NCI-H1436 treated with DMSO at 0.1 percent for 48 hours (cell line): ENCODE measurements at places on chromosomes 3 and 15.

- no peak for DNase-seq
Measured at GRCh38 chr3:185089343-185089742, 63.5 kb downstream of the C3orf70 start.

DNA sequence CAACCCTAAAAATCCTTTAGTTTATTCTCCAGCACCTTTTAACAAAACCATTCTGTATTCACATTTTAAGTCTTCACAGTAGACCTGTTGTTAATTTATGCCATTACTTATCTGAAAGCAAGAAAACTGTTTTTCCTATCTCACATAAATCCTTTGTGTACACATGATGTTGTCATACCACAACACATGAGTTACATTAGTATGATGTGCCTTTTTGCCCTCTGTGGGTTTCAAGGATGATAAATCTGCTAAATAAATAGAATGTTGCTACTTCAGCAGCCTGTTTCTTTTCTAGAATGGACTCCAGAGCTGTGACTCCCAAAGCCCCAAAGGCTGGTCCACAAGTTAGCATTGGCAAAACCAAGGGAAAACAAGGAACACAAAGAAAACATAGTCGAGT, 151.6 kb downstream of the SERPINI1 start:
- no peak for DNase-seq

DNA sequence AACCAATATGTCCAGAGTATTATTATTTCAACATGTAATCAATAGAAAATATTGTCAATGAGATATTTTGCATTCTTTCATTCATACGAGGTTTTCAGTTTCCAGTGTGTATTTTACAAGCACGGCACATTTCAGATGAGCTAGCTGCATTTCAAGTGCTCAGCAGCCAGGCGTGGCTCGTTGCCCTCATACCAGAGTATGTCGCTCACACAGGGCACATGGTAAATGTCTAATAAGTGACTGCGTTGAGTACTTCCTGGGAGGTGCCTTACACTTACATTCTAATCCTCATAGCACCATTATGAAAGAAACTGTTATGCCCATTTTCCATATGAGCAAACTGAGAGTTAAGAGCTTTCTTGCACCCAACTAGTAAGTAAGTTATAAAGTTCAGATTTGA, 47.4 kb downstream of the TMEM266 start:
- no peak for DNase-seq

DNA sequence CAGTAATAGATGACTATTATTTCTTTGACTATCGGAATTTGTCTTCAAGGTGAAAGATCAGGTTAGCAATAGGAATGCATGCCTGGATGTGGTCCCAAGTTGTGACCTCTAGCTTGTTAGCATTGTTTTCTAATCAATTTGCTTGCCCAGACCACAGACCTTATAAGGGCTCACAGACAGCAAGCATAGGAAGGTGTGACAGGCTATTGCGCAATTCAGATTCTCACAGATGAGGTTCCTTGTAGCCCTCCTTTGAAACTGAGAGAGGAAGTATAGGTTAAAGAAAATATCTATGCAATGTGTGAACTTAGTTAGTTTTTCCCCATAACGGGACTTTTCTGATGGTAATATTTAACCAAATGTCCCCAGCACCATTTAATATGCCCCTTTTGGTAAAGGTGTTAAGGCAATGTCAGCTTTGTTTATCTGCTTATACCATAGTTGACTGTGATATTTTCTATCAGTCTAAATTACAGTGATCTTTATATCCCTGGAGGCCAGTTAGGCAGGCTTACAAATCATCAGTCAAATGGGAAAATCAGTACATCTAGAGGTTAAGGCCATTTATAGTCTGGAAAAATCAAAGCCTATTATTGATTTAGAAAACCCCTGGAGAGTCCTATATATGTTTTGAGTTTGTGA, 168.1 kb upstream of the MBNL1 start:
- no peak for DNase-seq

DNA sequence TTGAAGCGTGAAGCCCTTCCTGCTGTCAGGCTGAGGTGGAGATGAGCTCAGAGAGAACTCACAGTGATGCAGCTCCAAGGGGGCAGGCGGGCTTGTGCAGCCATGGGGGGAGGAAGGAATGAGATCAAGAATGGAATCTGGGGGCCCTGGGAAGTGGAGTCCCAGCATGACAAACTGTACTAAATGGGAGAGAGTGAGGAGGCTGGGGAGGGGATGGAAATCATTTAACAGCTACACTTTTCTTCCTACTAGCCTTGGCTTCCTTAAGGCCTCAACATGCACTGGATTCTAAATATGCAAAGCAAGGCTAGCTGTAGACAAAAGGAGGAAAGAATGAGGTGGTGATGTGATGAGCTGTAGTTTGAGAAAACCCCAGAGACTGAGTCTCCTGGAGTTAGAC, 133.9 kb downstream of the EEFSEC start:
- no peak for DNase-seq

- DNase-seq: no peak
Measured at GRCh38 chr15:59691194-59691805, 2.2 kb upstream of the BNIP2 start.

- no peak for DNase-seq
Measured at GRCh38 chr3:119221779-119222320, 18.8 kb downstream of the B4GALT4 start.

DNA sequence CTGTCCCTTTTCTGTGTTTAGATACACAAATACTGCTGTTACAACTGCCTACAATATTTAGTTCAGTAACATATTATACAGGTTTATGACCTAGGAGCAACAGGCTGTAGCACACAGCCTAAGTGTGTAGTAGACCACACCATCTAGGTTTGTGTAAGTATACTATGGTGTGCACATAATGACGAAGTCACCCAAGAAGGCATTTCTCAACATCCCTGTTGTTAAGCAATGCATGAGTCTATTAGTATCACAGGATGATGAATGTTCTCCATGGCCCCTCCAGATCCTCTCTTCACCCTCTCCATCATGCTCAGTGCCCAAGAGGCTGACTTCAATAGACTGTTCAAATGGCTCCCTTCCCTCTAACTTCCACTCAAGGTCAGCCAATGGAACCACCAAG, 14.6 kb upstream of the SEC62 start:
- no peak for DNase-seq

DNA sequence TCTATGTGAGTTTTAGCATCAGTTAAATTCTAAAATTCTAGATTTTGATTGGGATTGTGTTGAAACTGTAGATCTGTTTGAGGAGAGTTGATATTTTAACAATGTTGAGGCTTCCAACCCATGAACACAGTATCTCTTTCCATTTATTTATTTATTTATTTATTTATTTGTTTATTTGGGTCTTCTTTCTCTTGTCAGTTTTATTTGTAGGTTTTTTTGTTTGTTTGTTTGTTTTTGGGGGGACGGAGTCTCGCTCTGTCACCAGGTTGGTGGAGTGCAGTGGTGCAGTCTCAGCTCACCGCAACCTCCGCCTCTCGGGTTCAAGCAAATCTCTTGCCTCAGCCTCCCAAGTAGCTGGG, 25.3 kb downstream of the MRAS start:
- no peak for DNase-seq

- no peak for DNase-seq
Measured at GRCh38 chr15:65077981-65078352, 1.4 kb downstream of the KBTBD13 start.

DNA sequence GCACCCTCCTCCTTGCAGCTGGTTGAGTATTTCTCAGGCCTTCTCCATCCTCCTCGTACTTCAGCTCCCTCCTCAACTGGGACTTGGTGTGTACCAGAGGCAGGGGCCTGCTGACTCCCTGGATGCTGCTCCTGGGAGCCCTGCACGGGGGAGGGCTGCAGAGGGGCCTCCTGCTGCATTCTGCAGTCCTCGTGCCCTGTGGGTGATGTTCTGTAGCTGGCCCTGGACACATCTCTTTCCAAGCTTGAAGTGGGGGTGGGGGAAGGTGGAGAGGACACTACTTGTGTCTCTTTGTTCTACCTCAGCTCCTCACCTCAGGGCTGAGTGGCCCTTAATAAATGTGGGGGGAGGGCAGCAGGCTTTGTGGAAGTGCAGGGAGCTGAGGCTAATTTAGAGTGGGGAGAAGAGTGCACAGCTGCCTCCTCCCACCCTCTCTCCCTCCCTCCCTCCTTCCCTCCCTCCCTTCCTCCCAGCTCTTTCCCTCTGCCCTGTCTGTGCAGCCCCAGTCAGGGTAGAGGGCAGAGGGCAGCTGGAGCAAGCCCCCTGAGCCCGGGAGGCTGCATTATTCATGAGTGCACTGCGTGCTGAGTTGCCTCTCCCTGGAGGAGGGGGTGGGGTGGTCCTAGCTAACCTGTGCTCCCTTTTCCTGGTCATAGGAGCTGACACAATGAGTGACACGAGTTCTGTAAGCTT, 3.7 kb upstream of the GRM2 start:
- no peak for DNase-seq

DNA sequence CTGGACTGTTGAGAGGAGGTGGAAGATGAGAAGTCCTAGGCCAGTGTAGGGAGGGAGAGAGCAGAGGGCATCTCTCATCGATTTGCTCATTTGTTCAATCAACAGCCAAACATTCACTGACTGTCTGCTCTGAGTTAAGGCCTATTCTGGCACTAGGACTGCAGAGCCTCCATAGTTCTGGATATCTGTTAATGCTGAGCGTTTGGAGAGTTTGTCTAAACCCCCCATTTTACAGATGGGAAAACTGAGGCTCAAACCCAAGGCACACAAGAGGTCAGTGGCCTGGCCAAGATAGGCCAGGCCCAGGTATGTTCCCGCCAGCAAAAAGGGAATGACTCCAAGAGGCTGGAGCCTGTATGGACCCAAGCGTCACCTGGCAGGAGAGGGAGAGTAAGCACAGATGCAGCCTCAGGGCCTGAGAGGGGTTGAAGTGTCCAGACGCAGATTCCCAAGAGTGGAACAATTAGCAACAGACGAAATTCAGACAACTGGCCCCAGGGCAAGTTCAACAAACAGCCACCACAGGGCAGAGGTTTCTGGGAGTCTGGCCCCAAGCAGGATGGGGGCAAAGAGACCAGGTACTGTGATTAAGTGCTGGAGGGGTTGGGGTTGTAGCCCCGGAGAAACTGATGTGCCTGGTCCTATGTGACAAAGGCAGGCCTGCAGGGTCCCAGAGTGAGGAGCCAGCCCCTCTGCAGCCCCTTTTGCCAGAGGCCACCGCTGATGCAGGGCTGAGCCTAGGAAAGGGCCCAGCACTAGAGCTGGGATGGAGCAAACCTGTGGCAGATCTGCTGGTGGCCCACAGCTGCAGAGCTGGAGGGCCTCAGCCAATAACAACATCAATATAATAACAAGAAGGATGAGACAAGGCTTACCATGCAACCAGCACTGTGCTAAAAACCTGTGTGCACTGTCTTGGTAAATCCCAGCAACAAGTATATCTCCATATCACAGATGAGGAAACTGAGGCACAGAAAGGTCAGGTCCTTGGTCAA, 245.1 kb upstream of the TLE3 start:
- DNase-seq: no peak

DNA sequence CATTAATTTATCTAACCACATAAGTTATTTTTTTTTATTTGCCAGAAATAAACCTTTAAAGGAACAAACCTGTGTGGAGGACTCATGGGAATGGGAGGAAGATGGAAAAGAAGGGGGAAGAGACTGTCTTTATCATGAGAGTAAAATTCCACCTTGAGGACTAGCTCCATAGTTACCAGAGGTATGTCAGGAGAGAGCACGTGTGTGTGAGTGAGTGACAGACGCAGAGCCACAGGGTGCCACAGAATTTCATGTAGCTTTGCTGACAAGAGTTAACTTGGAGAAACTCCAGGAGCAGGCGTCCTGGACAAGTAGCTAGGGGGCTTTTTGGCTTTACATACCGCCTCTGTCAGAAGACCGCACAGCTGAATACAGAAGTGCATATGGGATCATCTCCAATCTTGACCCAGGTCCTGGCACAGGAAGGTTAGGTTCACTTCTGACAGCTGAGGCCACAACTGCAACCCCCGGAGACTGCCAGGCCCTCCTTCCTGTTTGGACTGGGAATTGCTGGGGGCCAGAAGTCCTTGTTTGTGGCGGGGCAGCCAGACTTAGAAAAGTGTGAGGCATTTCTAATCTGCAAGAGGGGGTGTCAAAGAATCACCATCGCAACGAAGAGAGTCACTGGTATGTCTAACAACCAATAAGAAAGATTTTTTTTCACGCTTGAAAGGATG, 197.8 kb upstream of the TPM1 start:
- no peak for DNase-seq

- DNase-seq: no peak
Measured at GRCh38 chr3:39176025-39176714, 16.2 kb downstream of the XIRP1 start.
